Panc1 (cell line): ENCODE measurements at places on chromosomes 16 and 17. TPM values are rescaled to one million over a fixed set of nuclear protein-coding genes. Genes with fewer than 3 reads are reported as not detected.

Gene FAM171A2
- total RNA-seq, result 7.6 TPM

Gene SEPTIN1
- total RNA-seq, result 1.7 TPM

Gene SLC38A8
- not detected for total RNA-seq

- DNase-seq, result no peak
- H3K27ac ChIP-seq, result no peak overlapping the region
- H3K27me3 ChIP-seq, result no peaks in the 10 kb centered on the region
- no peaks in the 10 kb centered on the region for H3K36me3 ChIP-seq
Measured at GRCh38 chr17:80940171-80941123, 51.2 kb upstream of the CHMP6 start.

DNA sequence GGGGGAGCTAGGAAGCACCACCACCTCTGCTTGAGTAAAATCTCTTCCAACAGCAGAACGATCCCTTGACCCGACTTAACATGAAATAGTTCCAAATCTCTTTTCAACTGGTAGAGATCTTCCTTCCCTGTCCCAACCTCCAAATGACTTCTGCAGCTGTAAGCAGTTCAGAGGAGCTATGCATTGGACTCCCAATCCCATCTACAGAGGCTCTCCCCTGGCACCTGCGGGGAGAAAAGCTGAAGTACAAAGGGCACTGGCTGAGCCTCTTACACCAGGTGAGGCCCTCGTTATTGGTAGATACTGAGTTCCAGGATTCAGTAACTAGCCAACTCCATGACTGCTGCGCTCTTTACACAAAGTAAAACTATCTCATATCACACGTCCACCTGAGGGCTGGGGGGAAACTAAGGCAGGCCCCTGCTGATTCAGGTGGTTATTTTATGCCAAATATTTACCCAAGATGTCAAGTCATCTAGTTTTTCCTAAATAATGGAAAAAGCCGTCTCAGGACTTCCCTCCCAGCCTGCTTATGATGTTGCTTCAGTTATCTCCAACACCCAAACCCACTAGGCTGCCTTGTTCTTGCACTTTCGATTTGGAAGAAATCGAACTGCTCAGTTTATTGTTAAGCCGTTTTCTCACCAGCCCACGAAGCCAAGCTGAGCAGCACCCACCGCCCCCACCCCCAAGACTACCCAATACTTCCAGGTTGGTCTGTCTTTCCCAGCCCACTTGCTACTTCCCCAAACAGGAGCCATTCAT, 3.2 kb downstream of the ACTG1 start:
- peak overlapping the region; percentile 87 for H3K27ac ChIP-seq
- H3K4me3 ChIP-seq, result peak overlapping the region; percentile 100
- H3K27me3 ChIP-seq, result no peaks in the 10 kb centered on the region
- peaks cover 31% of the 10 kb centered on the region for H3K36me3 ChIP-seq
- DNase-seq, result no peak
- H3K4me1 ChIP-seq, result peaks cover 13% of the 10 kb centered on the region

DNA sequence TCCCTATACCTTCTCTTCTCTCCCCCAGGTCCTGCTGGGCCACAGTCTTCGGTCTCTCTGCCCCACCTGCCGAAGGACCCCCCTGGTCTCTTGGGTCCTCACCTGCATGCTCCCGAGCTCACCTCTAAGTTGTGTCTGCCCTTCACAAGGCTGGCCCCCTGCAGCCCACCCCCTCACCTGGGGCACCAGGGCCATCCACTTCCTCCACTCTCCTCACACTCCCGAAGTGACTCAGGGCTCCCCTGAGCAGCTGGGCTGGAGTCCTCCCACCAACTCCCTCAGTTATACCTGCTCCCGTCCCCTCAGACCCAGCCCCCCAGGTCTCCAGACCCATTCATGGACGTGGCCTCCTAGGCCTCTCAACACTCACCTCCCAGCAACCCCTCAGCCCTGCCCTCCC, 822.0 kb downstream of the KCNJ18 start:
- no peaks in the 10 kb centered on the region for H3K36me3 ChIP-seq
- DNase-seq, result no peak
- no peaks in the 10 kb centered on the region for H3K27me3 ChIP-seq
- no peaks in the 10 kb centered on the region for H3K4me1 ChIP-seq
- H3K27ac ChIP-seq, result no peak overlapping the region
- H3K4me3 ChIP-seq, result no peak overlapping the region

GRCh38 chr16:867421-868385, 67.2 kb upstream of the GNG13 start:
- H3K4me3 ChIP-seq, result no peak overlapping the region
- H3K36me3 ChIP-seq, result no peaks in the 10 kb centered on the region
- no peak overlapping the region for H3K27ac ChIP-seq

- DNase-seq, result no peak
- H3K27ac ChIP-seq, result no peak overlapping the region
- no peaks in the 10 kb centered on the region for H3K4me1 ChIP-seq
- H3K4me3 ChIP-seq, result no peak overlapping the region
Measured at GRCh38 chr16:48912360-48912759, 302.4 kb upstream of the N4BP1 start.

DNA sequence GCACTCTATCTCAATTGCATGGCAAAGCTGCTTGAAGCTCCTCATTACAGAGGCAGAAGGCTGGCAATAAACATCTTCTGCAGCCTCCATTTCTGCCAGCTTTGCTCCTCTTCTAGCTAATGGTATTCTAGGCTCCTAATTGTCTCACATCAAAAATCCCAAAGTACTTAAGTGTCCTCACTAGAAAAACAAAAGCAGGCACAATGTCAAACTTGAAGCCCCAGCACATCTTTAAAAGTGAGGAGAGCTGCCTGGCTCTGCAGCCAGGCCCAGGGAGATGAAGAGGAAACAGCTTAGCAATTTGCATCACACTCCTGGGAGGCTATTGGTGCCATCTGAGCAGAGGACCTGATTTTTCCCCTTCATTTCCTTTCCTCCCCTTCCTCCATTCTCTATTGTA, 197.1 kb downstream of the KCNJ2 start:
- no peak overlapping the region for H3K4me3 ChIP-seq
- no peaks in the 10 kb centered on the region for H3K4me1 ChIP-seq
- no peak for DNase-seq

- H3K27ac ChIP-seq, result no peak overlapping the region
- H3K36me3 ChIP-seq, result no peaks in the 10 kb centered on the region
- H3K27me3 ChIP-seq, result no peaks in the 10 kb centered on the region
- no peak for DNase-seq
- H3K4me3 ChIP-seq, result no peak overlapping the region
Measured at GRCh38 chr17:13346081-13346533, 255.6 kb downstream of the HS3ST3A1 start.

DNA sequence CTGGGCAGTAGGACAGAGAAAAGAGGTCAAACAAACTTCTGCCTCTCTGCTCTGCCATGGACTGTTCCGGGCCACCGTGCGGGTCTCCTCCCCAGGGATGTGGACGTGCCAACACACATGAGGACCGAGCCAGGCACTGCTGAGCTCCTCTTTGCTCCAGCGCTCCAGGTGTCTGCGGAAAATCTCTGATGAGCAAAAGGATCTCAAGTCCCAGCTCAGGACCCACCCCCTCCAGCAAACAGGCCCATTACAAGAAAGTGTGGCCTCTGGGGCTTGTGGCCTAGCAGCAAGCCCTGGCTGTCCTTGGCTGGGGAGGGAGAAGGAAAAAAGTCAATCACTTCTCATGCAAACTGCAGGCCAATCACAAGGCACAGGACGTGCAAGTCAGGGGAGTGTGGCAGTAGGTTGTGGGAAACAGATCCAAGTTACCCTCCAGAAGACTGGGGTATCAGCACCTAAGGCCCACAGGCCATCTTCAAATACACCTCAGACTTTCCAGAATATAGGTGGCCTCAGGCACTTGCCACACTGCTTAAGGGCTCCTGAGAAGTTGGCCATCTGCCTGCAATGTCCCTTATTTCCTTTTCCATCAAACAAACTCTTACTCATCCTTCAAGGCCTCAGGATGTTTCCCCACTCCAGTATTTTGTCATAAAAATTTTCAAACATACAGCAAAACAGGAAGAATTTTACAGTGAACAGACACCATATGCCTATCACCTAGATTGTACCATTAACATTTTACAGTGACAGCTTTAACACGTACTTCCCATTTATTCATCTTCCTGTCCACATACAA, 36.0 kb upstream of the SREBF1 start:
- H3K27ac ChIP-seq, result no peak overlapping the region
- H3K36me3 ChIP-seq, result peaks cover 2% of the 10 kb centered on the region; the same call in 1 of the 2 replicates
- H3K27me3 ChIP-seq, result no peaks in the 10 kb centered on the region
- no peak overlapping the region for H3K4me3 ChIP-seq
- no peak for DNase-seq
- H3K4me1 ChIP-seq, result no peaks in the 10 kb centered on the region

GRCh38 chr17:38896346-38896954, 26.6 kb downstream of the LASP1 start:
- H3K27ac ChIP-seq, result no peak overlapping the region
- DNase-seq, result no peak
- no peak overlapping the region for H3K4me3 ChIP-seq

GRCh38 chr16:10282367-10282766, 100.1 kb upstream of the GRIN2A start:
- H3K4me3 ChIP-seq, result no peak overlapping the region
- no peaks in the 10 kb centered on the region for H3K4me1 ChIP-seq
- H3K27ac ChIP-seq, result no peak overlapping the region
- H3K36me3 ChIP-seq, result no peaks in the 10 kb centered on the region
- no peak for DNase-seq
- no peaks in the 10 kb centered on the region for H3K27me3 ChIP-seq

DNA sequence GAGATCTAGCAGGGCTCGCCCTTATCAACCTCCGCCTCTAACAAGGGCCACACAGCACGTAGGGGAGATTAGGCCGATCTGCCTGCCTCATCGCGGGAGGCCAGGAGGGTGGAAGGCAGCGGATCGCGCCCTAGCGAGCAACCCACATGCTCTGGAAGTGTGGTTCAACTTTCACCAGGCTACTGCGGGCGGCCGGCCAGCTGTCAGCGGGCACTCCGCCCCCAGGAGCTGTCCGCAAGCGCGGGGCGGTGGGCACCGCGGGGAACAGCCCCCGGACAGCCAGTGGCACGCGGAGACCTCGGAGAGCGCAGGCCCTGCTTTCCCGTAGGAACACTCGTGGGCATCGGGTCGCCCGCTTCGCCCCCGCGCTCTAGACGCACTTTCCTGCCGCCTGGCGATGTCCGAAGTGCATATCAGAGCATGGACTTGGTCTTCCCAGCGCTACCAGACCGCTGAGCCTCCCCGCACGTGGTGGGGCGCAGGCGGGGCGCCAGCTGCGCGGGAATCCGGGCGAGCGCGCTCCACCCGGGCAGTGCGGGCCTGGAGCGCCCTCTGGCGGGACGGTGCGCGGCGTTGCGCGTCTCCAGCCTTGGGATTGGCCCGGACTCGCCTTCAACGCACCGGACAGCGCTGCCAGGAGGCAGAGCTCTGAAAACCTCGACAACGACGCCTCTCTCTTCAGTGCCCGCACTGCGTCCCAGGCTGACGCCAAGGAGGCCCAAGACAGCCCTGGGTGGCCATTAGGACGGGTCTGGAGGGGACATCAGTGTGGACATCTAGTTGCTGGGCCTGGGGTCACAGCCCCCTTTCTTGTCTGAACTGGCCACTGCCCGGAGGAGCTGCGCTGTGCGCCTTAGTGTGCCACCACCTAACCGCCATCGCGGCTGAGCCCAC, 3.6 kb upstream of the ZNHIT3 start:
- 0 out of 2 replicates have a peak, but pooled peaks cover 1% of the 10 kb centered on the region for H3K27me3 ChIP-seq
- peak overlapping the region; percentile 22 for H3K4me3 ChIP-seq
- H3K36me3 ChIP-seq, result peaks cover 7% of the 10 kb centered on the region; the same call in 1 of the 2 replicates
- no peak overlapping the region for H3K27ac ChIP-seq
- DNase-seq, result peak; percentile 12

GRCh38 chr17:57876866-57877237, 27.0 kb upstream of the MRPS23 start:
- peak overlapping the region; percentile 95 for H3K27ac ChIP-seq
- no peak overlapping the region for H3K4me3 ChIP-seq
- H3K27me3 ChIP-seq, result no peaks in the 10 kb centered on the region
- peaks cover 85% of the 10 kb centered on the region for H3K4me1 ChIP-seq
- no peaks in the 10 kb centered on the region for H3K36me3 ChIP-seq

- H3K4me1 ChIP-seq, result no peaks in the 10 kb centered on the region
- no peak overlapping the region for H3K4me3 ChIP-seq
- no peak overlapping the region for H3K27ac ChIP-seq
- H3K27me3 ChIP-seq, result peaks cover 5% of the 10 kb centered on the region; the same call in 1 of the 2 replicates
- DNase-seq, result peak; percentile 28
Measured at GRCh38 chr17:51371732-51372151, 111.4 kb downstream of the UTP18 start.

DNA sequence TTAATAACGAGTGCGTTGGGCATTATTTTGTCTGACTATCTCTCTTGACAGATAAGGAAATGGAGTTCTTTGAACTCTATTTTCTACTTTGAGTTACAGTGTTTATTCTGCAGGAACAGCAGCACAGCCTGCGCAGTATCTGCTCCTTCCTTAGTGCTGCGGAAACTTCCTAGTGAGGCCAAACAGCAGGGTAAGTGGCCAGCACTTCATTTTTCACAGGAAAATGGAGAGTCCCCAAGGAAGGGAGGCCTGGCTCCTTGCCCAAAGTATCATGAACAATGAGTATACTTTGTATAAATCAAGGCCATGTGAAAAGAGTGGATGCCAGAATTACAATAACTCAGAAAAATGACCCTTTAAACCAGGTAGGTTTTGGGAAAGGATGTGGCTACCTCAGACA, 140.6 kb downstream of the VPS53 start:
- no peak for DNase-seq
- H3K36me3 ChIP-seq, result no peaks in the 10 kb centered on the region
- no peak overlapping the region for H3K27ac ChIP-seq
- no peaks in the 10 kb centered on the region for H3K4me1 ChIP-seq

GRCh38 chr16:80804056-80804525, 307 bp downstream of the CDYL2 start:
- H3K4me1 ChIP-seq, result no peaks in the 10 kb centered on the region
- peak overlapping the region; percentile 38; the same call in 1 of the 2 replicates for H3K4me3 ChIP-seq
- H3K27ac ChIP-seq, result no peak overlapping the region
- no peak for DNase-seq
- H3K36me3 ChIP-seq, result no peaks in the 10 kb centered on the region
